AG04449 (cell line): ENCODE measurements at places on chromosomes 3 and 15.

DNA sequence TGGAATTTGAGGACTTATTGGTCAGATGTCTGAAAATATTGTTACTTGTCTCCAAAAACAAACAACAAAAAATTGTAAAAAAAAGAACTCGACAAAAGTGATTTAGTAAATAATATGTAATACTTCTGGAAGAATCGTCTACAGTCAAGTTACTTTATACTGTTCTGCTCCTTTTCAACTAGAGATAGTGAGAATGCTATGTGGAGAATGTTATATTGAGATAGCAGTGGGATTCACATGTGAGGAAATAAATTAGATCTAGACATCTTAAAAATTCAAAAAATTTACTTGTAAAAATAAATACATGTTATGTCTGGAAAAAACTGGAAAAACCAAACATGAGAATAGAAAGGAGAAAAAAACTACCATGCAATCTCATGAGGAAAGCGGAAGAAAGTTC, 64.9 kb downstream of the SGO1 start:
- DNase-seq, result no peak

GRCh38 chr15:38991701-38992100, 427.1 kb upstream of the RASGRP1 start:
- no peak for DNase-seq

- no peak for DNase-seq
These were observed 27.1 kb downstream of the PLA2G4F start for GRCh38 chr15:42129364-42129763.

- DNase-seq, result no peak
These were observed 379.4 kb downstream of the KCNH8 start for GRCh38 chr3:19527746-19528145.

- no peak for DNase-seq
These were observed 260.5 kb upstream of the TPRG1 start for GRCh38 chr3:188911026-188911850.

GRCh38 chr15:70343961-70344621, 246.4 kb upstream of the TLE3 start:
- no peak for DNase-seq

GRCh38 chr3:63909431-63909830, 2.8 kb downstream of the SCAANT1 start:
- no peak for DNase-seq

DNA sequence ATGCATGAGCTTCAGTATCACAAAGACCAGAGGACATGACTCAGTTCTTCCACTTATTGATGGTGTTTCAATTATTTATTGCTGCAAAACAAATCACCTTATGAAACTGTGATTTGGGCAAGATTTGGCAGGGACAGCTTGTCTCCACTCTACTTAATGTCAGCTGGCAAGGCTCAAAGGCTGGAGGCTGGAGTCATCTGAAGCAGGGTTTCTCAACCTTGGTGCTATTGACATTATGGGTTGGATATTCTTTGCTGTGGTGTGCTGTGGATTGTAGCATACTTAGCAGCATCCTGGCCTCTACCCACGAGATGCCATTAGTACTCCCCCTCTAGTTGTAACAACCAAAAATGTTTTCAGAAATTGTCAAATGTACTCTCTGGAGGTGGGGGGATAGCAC, 138.8 kb upstream of the PEX5L start:
- no peak for DNase-seq

- peak; percentile 42 for DNase-seq
These were observed 300.5 kb upstream of the MME start for GRCh38 chr3:154779571-154779970.

- DNase-seq, result no peak
These were observed 485 bp downstream of the CELF6 start for GRCh38 chr15:72319360-72319984.

- DNase-seq, result no peak
These were observed 423.0 kb downstream of the PLOD2 start for GRCh38 chr3:145737952-145738351.

- no peak for DNase-seq
These were observed 128.4 kb upstream of the HACD2 start for GRCh38 chr3:123713211-123713610.

GRCh38 chr3:45679805-45680204, 9.4 kb upstream of the SACM1L start:
- no peak for DNase-seq

DNA sequence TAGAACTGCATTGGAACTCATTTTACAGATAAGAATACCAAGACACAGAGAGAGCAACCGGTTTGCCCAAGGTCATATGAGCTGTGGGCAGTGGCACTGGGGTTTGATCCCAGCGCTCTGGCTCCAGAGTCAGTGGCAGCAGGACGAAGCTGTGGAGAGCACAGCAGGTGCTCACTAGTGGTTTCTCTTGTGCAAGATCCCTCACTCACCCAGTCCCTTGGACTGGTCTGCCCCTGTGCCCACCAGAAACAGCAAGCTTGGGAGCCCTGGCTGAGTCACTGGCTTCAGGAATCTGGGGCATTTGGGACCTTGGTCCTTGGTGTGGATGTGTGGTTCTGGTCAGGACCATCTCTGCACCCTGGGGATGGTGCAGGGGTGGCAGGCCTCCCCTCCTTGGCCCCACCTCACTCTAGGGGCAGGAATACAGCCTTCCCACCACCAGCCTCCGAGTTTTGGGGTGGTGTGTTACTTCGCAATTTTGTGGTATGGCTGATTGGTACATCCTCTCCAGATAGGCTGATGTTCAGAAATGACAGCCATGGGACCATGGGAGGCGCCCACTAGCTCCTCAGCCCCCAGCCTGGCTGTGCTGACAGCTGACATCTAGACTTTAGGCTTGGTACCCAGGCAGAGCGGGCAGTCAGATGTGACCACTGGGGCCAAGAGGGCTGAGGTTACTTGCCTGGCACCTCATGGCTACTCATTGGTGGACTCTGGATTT, 104.6 kb downstream of the LSM3 start:
- no peak for DNase-seq

GRCh38 chr3:169062501-169062900, 601.0 kb downstream of the MECOM start:
- no peak for DNase-seq

DNA sequence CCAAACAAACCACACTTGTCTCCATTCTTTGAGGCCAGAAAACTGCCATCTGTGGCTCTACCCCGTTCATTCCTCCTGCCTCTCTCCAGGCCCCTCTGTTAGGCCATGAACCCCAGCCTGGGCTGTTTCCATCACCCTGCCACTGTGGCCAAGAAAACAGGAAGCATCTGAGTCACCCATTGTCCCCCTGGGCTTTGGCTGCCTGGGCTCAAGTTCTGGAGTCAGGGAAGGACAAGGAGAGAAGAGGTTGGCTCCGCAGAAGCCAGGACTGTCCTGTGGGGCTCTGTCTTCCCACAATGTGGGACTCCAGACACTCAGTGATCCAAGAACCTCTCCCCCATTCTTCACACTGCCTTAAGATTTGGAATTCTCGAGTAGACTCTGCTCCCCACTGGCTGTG, 14.8 kb upstream of the LCTL start:
- no peak for DNase-seq
